ENCODE measurements at places on chromosomes 3 and 15.

GRCh38 chr3:108518895-108519294 is 8.5 kb upstream of the MYH15 start:
- DNase-seq: no peak

DNA sequence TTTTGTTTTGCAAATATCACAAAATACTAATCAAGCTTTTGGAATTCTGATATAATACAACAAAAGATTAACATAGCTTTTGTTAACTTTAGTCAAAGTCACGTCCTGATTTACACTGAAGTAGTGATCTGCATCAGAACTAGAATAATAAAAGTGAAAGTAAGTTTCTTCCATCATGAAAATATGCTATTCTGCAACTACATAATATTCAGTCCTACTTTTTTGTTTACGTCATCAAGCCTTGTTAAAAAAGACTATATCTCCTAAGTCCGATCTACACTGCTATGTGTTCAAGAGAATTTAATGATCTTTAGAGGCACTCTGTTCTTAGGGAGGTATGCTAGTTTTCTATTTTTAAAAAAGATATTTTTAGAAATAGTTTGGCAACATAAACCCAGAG is 330.1 kb downstream of the ARPP21 start:
- no peak for DNase-seq

DNA sequence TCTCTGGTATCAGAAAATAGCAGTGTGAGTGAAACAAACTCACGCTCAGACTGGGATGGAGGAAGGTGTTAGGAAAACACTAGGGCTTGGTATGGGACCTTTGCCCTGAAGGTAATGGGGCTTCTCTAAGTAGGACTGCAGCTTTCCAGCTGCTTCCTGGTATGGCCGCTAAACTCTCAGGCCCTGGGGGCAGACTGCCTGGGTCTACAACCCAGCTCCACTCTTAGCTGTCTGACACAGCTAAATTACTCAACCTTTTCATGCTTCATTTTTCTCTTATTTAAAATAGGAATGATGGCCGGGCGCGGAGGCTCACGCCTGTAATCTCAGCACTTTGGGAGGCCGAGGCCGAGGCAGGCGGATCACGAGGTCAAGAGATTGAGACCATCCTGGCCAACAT is 5.2 kb upstream of the YEATS2 start:
- DNase-seq: no peak

DNA sequence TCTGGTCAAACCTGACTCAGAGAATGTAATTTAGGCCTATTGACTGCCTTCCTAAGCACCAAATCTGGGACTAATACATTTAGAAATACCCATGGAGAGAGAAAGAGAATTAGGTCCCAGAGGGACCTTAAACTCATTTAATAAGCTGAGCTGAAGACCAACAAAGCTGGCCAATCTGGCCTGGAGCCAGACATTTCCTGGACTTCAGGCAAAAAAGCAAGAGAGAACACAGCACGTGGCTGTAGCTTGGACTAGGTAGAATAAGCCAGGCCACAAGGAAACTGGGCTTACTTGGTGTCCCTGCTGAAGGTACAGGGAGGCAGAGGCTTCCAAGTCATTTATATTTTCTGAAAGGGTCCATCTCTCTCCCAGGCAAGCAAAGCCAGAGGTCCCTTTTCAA is 88.1 kb downstream of the RTP4 start:
- DNase-seq: no peak

DNA sequence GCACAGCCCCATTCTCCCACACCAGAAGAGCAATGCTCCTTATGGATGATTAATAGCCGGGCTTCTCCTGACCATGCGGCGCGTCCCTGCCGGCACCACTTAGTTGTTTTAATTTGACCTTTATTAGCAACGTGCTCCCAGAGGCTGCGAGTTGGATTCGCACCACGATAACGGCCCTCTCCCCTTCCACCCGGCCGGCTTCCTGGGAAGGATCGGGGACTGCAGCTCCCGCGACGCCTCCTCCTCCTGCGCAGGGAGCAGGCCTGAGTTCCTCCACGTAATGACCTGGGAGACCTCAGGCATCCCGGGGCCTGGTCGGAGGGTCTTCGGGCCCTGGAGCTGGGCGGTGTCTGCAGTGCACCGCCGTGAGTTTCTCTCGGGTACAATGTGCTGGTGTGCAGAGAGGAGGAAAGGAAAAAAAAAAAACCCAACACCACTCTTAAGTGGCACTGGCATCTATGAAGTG is 243.3 kb upstream of the TOPAZ1 start:
- no peak for DNase-seq

DNA sequence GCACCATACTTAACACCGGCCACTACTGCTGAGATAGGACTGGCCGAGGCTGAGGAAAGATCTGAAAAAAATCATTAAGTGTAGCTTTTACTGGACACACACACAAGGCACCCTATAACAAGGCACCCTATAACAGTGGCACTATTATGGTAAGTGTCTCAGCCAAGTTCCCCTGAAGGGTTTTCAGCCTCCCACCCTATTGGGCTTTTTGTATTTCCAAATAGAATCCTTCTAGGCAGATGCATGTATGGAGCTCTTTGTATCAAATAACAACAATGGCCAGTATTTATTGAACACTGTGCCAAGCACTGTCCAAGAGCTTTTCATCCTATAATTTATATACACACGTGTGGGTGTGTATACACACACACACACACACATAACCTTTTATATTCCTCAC is 6.7 kb upstream of the DNAJA4 start:
- no peak for DNase-seq

DNA sequence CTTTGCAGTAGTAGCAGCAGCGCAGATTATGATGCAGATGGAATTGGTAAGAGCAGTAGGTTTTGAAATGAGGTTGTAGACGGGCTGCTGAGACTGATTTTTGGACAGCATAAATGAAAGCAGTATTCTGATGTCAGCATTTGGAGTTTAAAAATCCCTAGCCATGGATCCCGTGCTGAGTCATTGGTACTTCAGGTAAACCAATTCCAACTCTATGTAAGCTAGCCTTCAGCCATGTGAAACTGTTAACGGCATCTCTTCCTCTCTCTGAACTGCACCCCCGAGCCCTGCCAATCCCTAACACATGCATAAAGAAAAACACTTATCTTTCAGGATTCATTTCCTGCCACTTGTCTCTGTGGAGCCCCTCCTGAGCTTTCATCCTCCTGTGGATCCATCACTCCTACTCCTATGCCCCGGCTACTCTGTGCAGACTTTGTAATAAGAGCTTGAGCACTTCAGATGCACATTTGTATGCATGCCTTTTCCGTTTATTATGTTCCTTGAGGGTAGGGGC is 119.0 kb downstream of the AKAP13 start:
- no peak for DNase-seq

- DNase-seq: no peak
Observed at GRCh38 chr3:157566596-157566995, 63.4 kb upstream of the VEPH1 start.

GRCh38 chr15:67091980-67092677 is 26.7 kb downstream of the SMAD3 start:
- DNase-seq: no peak

DNA sequence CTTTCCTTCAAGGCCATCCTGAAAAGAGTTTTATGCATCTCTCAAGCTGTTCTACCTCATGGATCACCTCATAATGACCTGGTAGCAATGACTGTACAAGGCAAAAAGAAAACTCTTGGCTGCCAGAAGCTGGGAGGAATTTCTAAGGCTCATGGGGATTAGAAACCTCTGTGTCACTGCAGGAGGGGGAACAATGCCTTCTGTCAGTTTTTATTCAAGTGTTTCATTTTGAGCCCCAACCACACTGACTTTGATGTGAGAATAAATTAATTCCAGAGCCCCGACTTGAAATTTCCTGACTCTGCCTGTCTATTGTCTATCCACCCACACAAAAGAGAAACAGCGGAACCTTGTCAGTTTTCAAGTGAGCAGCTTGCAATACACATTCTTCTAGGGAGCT is 58.7 kb upstream of the MRPL3 start:
- DNase-seq: no peak

DNA sequence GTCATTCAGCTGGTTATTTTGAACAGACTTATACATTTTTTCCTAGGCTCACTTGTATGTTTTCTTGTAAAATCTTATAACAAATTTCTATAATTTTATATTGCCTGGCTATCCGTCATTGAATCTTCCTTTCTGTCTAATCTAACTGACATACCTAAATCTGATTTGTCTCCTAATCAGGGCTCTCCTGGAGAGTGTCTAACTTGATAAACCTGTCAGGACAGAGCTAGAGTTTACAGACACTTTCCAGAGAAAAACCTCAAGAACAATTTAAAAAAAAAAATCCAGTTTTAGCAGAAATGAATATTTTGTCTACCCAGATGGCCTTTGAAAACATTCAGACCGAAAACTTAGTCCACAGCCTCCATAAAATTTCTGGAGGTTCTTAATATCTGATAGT is 1305.8 kb downstream of the ROBO1 start:
- DNase-seq: no peak

DNA sequence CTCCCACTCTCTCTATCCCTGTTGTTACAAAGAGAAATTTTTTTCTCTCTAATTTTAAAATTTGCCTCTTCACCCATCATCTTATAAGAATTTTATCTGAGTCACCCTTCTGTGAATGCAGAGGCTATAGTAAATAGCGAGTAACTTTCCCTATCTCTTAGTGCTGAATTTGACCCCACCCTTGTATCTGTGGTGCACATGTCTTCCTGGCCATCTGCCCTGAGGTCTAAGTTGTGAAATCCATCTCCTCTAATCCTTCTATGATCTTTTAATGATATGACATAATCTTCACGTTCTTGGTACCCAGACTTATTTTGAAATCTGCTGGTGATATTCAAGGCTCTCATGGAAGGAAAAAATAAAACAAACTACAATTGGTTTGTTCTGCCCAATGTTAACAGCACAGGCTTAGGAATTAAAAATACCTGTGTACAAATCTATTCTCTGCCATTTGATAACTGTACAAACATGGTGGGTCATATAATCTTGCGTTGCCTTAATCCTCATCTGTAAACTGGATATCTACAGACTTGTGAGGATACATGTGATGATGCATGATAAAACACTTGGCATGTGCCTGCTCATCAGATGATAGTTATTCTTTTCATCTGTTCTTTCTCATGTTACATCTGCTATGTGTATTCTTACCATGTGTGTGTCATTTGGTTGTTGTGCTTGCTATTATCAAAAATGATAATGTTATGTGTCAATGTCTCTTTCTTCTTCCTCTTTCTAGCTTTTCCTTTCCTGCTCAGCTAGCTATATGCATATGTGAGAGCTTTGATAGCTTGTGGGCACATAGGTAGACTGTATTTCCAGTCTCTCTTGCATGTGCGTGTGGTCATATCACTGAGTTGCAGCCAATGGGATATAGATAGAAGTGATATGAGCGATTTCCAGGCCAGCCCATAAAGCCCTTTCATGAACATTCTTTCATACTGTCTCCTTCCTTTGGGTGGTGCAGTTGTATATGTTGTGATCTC is 13.7 kb upstream of the CCR3 start:
- DNase-seq: no peak

DNA sequence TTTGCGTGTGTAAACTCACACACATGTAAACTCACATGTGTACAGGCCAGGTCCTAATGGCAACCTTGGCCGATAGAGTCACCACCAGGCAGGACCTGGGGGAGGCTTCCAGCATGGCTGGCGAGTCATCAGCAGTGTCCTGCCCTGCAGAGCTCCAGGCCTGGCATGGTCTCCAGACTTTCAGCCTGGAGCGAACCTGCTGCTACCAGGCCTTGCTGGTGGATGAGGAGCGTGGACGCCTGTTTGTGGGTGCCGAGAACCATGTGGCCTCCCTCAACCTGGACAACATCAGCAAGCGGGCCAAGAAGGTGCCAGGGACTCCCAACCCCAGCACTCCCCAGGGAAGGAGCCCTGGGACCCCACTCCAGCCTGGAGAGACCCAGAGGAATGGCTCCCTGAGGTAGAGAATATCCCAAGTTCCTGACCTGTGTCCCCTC is 1.0 kb downstream of the SEMA3B start:
- DNase-seq: no peak

DNA sequence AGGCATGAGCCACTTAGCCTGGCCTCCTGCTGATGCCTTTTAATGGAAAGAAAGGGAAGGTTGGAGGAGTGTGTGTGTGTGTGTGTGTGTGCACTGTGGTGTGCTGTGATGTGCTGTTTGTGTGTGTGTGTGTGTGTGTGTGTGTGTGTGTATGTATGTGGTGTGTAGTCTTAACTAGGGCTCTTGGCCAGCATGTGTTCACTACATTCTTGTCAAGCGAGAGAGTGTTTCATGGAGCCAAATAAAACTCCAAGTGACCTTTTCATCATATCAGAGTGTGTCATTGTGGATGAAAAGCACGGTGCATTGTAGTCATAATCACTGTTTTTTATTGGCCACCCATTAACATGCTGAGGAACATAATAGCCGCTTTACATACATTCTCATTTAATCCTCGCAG is 30.8 kb upstream of the BHLHE40 start:
- DNase-seq: no peak

DNA sequence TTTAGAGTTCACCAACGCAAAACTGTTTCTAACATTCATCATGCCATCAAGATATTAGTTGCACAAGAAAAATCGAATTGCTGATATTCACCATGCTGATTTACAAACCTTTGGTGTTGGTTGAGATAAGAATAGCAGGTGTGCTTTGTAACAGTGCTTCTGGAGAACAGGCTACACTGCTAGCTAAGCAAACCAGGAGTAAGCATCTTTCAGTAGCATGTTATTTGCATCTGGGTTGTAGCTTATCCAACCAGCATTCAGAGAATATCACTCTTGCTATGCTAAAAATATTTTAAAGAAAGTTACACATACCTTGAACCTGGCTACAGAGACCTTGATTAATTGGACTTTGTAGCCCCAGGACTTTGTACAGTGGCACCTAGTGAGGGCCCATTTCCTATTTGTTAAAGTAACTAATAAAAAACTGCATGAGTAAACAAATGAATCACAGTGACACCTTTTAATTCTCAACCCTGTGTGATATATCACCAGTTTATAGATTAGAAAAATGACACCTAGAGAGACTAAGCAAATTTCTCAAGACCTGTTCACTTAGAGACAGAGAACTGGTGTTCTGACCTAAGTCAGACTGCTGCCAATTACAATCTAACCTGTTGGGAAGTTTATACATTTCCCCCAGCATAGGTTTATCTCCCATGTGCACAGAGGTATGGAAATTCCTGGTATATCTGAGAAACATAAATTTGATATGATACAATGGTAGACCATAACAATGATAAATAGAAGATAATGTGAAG is 435.5 kb upstream of the TGFBR2 start:
- DNase-seq: no peak

DNA sequence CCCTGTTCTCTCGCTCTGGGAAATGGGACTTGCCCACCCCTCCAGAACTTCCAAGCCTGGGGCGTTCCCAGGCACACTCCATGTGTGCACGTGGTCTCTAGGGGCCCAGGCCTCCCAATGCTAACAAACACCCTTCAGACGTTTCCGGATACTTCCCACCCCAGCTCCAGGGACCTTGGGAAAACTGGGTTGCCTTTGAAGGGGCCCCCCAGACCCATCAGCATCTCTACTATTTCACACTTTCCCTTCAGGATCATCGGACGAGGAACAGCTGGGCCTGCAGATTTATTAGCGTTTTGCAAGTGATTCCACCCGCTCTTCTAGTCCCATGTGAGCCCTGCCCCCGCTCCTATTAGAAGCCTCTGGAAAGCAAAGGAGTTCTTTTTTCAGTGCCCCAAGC is 63.2 kb downstream of the MAGEF1 start:
- DNase-seq: no peak
